ENCODE measurements at places on chromosomes 3 and 15.
A peak's percentile ranks its signal among the peaks of the same experiment; 100 is the strongest.

DNA sequence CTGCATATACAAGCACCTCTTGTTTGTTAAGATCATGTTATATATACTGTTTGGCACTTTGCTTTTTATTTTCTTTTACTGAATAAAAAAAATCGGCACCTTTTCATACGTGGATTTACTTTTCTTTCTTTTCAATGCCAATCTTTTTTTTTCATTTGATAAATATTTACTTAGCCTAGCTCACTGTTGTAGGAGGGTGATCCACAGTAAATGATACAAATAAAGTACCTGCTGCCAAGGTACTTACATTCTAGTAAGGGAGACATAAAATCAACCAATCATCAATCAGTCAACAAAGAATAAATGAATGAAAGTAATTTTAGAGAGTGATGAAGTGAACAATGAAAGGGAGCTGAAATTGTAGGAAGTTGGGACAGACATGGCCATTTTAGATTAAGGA lies 18.3 kb downstream of the GNB5 start:
- DNase-seq: no peak

GRCh38 chr15:56948000-56948763 lies 29.7 kb downstream of the TCF12 start:
- no peak for DNase-seq

DNA sequence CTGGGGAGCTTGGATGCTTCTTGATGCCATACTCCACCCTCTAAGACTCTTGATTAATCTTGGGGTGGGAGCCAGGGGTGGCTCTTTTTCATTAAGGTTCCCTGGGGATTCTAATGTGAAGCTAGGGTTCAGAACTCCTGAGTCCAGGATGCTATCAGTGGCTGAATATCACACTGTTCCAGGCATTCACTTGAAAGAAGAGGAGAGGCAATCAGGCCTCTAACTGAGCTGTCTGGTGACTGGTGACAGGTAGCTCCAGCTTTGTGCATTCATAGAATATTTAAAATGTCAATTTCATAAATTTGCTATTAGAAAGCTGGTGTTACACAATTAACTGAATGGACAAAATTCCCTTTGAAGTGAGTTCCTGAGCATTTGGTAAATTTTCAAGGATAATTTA lies 139.0 kb downstream of the CHDH start:
- no peak for DNase-seq

- no peak for DNase-seq
Observed at GRCh38 chr15:57334257-57334656, 42.0 kb upstream of the CGNL1 start.

DNA sequence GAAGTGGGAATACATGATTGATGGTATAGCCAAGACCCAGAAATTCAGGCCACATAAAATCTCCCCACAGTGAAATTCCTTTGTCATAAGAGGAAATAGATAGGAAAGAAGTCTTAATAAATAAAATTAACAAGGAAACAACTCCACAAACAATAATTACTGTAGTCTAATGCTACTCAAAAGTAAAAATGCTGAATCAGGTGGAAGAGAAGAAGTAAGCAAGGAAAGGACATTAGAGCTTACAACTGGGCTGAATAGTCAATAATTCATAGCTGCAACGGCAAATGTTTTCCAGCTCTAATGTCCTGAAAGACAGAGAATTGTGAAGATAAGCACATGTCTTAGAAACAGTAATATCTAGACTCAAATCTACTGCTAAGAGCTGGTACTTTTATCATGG lies 64.4 kb downstream of the STRIT1 start:
- DNase-seq: no peak

- no peak for DNase-seq
Observed at GRCh38 chr15:39029741-39030140, 465.1 kb upstream of the RASGRP1 start.

- peak; percentile 61 for DNase-seq
Observed at GRCh38 chr3:8239718-8240695, 261.6 kb upstream of the LMCD1 start.

DNA sequence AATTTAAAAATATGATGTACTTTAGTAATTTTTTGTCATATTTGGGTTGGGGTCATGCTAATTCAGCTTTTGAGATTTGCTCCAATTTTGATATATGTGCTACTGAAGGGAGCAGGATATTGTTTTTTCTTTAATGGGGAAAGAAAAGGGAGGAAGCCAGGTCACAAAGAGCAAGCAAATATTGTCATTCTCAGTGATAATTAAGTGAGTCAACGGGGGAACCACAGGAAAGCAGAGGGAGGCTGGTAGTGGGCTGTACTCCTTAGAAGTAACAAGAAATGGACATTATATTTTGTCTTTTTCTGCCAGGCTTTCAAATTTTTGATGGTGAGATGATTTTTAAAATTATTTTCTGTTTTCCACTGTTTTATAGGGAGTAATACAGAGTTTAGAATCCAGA lies 45.6 kb upstream of the NMD3 start:
- DNase-seq: no peak

- no peak for DNase-seq
Observed at GRCh38 chr15:64651601-64652191, 123.7 kb downstream of the RBPMS2 start.

DNA sequence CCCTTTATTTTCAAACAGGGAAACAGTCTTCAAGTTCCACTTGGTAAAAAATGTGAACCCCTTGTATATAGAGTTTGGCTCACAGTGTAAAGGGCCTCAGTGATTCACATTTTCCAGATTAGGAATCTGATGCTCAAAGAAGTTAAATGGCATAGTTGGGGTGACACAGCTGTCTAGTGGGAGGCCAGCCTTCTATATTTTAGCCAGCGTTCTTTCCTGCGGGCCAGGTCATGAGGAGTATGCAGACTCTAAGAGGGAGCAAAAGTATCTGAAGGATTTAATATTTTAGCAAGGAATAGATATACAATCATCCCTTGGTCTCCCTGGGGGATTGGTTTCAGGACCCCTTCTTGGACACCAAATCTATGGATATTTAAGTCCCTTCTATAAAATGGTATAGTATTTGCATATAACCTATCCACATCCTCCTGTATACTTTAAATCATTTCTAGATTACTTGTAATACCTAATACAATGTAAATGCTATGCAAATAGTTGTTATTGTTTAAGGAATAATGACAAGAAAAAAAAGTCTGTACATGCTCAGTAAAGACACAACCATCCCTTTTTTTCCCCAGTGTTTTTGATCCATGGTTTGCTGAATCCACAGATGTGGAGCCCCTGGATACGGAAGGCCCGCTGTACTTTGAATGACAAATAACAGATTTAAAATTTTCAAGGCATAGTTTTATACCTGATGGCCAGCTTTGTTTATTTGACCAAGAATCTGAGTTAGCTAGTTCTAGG lies 7.0 kb downstream of the B2M start:
- DNase-seq: no peak

- DNase-seq: no peak
Observed at GRCh38 chr3:43222590-43222989, 63.8 kb upstream of the SNRK start.

GRCh38 chr15:75199357-75199940 lies 2.2 kb upstream of the C15orf39 start:
- no peak for DNase-seq

DNA sequence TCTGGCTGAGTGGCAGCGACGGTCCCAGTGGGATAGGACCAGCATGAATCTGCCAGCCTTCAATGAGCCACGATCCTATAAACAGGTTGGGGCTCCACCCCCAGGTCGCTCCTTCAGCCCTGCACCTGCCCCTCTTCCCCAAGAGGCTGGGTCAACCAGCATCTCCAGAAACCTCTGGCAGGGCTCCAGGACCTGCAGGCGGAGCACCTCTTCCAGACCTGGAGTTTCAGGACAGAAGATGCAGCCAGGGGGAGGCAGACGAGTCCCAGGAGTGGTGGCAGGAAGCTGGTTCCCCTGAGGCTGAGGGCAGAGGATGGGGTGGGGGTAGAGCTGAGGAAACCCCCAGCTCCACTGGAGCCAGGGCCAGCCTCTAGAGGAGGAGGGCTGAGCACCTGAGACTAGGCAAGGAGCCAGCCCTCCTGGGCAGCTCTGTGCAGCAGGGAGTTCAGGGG lies at the start of gene PLA2G4D:
PLA2G4D (minus strand) TSS at position 51 of the 452 bp plus-strand sequence. CDS start 103 bp downstream, outside the sequence.
- no peak for DNase-seq

DNA sequence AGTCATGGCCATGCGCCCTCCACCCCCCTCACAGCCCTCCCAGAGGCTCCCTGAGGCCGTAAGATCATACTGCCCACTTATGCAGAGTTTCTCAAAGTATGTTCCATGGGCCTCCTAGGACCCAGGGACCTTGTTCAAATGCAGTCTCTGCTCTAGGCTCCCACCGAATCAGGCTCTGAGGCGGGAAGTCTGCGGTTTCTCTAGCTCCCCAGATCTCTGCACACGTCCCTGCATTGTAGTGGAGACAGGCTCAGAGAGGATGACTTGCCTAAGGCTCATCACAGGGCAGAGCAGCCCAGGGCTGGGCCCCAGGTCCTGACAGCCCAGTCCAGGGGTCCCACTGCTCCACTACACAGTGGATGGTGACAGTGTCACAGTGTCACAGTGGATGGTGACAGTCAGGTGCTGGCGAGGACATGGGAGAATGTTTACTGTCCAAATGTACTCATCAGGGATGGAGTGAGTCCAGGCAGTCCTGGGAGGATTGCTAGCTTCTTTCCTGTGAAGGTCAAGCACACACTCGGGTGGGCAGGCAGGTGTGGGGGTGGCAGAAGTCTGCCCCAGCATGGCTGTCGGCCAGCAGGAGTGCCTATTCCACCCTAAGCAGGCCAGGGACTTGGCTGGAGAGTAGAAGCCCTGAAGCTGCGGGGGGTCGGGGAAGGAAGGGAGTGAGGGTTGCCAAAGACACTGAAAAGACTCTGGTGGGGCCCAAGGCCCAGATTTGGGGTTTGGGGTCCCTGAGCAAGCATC lies 12.4 kb downstream of the ANKRD63 start:
- no peak for DNase-seq

- DNase-seq: no peak
Observed at GRCh38 chr3:152547153-152547552, 278.4 kb downstream of the MBNL1 start.

DNA sequence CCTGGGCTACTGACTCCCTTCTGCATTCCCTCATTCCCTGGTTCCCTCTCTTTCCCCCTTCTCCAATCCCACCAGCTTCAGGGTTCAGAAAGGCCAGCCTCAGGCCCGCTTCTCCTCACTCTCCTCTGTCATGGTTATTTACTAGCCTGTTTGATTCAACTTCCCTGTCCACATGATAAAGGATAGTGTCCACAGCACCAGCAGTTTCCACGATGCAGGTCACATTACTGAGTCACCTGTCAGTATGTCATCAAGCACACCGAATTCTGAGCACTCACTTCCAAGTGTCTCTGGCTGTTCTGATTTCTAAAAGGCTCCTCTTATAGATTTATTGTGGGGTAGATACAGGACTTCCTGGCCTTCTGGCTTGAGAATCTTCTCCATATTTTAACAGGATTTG lies 96.6 kb upstream of the CTNNB1 start:
- no peak for DNase-seq

- DNase-seq: no peak
Observed at GRCh38 chr15:57090496-57090859, 172.0 kb downstream of the TCF12 start.

DNA sequence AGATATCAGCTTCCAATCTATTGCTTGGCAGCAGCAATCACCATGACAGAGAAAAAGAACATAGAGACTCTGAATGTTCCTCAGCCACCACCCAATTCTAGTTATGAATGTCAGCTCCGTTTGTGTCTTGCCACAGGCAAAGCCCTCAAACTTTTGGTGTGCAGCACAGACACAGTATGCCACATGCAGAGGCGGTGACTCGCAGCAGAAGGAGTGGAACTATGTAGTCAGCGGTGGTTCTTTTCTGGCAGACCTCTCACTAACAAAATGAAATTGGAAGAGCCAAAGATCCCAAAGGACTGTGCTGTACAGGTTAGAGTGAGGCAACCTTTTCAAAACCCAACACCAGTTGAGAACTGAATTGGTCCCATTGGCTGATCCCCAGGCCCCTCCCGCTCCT lies 220.9 kb downstream of the SLC9A9 start:
- DNase-seq: no peak

DNA sequence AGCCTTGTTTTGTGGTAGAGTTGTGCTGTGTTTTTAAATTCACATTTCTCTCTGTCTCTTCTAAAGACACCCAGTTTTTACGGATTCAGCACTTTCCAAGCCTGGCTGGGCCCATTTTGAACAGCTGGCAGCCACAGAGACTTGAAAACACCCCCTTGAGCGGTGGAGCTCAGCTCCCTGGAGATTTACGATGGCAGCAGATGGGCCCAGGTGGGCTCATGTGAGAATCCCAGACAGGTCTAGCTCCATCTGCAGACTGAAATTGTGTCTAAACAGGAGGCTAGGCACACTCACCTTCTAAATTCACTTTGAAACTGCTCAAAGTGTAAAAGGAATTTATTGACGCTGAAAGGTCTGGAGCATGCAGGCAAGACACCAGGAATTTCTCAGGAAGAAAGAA lies 232.0 kb upstream of the HES1 start:
- no peak for DNase-seq

DNA sequence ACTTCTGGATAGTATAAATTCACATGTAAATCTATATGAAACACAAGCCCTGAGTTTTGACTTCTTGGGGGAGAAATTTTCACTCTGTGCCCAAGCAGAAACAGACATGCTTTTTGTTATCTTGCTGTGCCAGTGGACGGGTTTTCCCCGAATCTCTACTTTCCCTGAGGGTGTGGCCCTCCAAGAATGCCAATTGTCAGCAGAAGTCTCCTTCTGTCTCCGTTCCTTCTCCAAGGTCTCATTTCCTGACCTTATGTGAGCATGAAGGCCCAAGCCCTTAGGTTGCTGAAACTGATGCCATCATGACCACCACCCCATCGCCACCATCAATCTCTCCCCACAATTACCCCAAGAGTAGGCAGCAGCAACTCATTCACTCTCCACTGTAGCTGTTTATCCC lies 253.8 kb downstream of the XXYLT1 start:
- DNase-seq: no peak

DNA sequence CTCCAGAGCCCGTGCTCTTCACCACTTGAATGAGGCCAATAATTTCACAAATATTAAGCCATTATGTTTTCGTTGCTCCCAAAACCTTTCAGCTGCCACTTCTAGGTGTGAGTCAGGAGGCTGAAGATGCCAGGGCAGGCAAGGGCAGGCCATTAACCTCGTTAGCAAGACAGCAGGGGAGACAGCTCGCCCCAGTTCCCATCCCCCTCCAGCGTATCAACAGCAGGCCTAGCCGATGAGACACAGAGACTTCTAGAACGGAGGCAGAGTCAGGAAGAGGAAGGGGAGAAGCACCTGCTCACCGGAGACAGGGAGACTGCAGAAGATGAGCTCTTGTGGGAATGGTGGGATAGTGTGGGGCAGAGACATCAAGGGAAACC lies 28.0 kb upstream of the PLA2G4E start:
- no peak for DNase-seq

DNA sequence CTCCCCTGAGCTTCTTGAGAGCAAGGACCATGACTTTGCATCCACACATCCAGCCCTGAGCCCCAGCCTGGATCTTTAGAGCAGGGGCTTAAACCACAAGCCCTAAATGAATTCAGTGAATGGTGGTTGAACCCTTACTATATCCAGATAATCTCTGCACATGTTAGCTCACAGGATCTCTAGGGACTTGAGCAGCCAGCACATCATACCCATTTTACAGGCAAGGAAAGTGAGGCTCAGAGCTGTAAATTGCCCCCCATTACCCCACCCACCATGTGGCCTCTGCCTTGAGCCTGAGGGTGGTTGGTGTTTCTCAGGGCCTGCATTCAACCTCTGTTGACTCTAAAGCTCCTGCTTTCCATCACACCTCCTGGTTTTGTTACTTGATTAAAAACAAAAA lies 27.6 kb downstream of the EAF1 start:
- DNase-seq: no peak

- DNase-seq: peak; percentile 28
Observed at GRCh38 chr15:99486371-99487336, 79.1 kb upstream of the MEF2A start.

Measured in endothelial cell (in vitro differentiated cells).